ENCODE measurements at places on chromosomes 3 and 15.

GRCh38 chr3:194325424-194326153 is 25.5 kb downstream of the CPN2 start:
- DNase-seq: no peak

- no peak for DNase-seq
Measured at GRCh38 chr15:77514641-77515402, 94.1 kb downstream of the HMG20A start.

GRCh38 chr3:195582947-195583346 is 793 bp downstream of the APOD start:
- DNase-seq: no peak

GRCh38 chr3:89692601-89693000 is 585.2 kb downstream of the EPHA3 start:
- DNase-seq: no peak

DNA sequence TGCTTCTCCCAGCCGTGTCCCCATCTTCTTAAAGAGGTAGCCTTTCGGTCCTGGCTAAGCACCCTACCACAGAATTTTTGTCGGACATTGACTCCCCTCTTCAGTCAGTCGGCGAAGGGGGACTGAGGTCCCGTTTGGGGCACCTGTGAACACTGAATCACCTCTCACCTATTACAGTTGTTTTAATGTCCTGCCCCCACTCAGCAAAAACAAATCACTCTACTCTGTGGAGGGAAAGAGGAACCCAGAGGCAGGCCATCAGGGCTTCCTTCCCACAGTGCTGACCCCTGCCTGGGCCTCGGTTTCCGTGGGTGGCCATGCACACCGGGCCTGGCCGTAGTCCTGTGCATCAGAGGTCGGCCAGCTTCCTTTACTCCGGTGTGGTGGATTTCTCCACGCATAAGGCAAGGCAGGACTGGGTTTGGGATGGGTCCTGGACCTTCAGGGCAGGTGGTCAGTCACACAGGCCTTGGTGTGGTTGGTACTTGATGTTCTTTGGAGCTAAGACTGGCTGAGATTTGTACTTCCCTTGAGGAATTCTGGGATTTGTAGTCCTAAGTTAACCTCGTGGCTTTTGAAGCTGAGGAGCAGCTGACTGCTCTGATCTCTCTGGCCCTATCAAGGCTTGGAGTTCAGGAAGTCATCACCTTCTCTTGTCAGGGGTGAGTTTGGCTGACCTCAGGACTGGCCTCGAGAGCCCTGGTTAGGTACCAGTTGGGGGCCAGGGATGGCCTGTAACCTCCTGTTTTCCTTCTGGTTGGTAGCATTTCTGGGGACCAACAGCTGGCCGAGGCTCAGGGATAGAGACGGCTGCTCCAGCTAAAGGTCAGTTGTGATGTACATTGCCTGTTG is 627 bp upstream of the FAM131A start:
- no peak for DNase-seq

DNA sequence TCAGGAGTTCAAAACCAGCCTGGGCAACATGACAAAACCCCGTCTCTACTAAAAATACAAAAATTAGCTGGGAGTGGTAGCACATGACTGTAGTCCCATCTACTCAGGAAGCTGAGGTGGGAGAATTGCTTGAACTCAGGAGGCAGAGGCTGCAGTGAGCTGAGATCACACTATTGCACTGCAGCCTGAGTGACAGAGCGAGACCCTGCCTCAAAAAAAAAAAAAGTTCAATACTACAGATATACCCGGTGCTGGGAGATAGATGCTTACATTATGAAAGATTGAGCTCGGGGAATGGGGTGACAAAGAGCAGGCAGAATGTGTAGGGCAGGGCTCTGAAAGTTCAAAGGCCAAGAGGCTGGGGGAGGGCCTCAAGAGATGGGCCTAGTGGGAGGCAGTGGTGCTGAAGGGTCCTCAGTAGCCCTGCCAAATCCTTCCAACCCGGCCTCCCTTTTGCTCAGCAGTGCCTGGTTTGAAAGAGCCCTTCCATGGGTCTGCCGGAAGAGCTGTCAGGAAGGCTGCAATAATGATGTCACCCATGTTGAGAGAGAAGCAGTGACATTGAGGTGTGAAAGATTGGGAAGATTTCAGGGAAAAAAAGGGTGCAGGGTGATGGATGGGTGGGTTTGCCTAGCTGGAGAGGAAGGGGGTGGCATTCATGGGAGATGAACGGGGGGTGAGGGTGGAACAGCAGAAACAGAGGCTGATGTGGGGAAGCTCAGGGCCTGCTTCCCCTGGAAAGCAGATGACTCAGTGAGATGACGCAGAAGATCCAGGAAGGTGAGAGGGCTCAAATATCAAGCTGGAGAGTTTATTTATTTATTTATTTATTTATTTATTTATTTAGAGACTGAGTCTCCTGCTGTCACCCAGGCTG is 20.0 kb upstream of the IREB2 start:
- no peak for DNase-seq

GRCh38 chr3:127172781-127173515 is 20.0 kb upstream of the PRR23E start:
- peak; percentile 55 for DNase-seq

Data from thyroid gland (tissue), 4 donors.